ENCODE measurements at places on chromosomes 7 and 10. TPM values are rescaled to one million over a fixed set of nuclear protein-coding genes. Genes with fewer than 3 reads are reported as not detected.

The HOXA7 gene
- total RNA-seq = 0.76 TPM

The HTRA1 gene
- 16.1 TPM for total RNA-seq

The GALNT17 gene
- total RNA-seq = 1.6 TPM

The IGFBP1 gene
- not detected for total RNA-seq

The CDHR3 gene
- 0.32 TPM for total RNA-seq

The FLNC gene
- 27.3 TPM for total RNA-seq

The INA gene
- 2.5 TPM for total RNA-seq

The EEPD1 gene
- total RNA-seq = 6.1 TPM
